ENCODE measurements at places on chromosomes 7 and 10.
A peak's percentile ranks its signal among the peaks of the same experiment; 100 is the strongest.

- DNase-seq, result no peak
Observed at GRCh38 chr7:30027740-30028215, 434 bp upstream of the PLEKHA8 start.

DNA sequence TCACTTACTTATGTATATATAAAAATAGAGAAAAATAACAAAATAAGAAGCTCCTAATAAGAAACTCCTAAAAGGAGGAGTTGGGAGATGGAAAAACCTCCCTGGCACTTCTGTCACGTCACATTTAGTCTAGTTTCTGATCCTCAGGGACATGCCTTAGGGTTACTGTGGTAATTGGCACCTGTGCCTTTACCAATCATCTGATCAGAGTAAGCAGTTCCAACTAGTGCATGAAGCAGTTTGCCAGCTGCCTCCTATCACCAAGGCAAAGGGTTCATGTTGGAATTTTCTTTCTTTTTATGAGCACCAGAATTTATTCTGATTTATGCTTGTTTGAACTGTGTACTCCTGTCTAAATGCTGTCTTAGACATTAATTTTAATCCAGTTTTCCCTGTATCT lies 49.9 kb downstream of the ARL4A start:
- DNase-seq, result no peak

- no peak for DNase-seq
Observed at GRCh38 chr10:45354261-45354660, 19.8 kb upstream of the ALOX5 start.

GRCh38 chr10:92387289-92387940 lies 96.4 kb downstream of the MARCHF5 start:
- no peak for DNase-seq

DNA sequence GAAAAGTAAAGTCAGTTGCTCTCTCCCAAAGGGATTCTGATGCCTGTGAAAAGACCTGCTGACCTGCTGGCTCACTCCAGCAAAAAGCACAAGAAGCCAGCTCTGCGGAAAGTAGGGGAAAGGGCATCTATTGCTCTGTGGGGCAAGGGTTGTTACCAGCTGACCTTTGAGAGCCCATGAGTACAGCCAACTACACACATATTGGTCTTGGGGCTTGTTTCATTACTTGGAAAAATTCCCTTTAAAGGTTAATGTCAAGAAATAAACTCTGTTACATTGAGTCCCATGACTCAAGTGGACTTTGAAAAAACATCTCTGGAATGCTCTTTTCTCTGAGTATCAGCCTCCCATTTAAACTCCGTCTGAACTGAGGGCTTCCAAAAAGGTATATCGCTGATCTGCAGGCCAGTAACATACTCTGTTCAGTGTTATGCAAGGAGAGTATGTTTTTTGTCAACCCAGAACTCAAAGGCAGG lies 53.2 kb downstream of the PANK1 start:
- DNase-seq, result no peak

GRCh38 chr10:24261627-24262026 lies 52.7 kb downstream of the KIAA1217 start:
- DNase-seq, result no peak

- DNase-seq, result no peak
Observed at GRCh38 chr10:79268161-79268601, 79.1 kb upstream of the PPIF start.

DNA sequence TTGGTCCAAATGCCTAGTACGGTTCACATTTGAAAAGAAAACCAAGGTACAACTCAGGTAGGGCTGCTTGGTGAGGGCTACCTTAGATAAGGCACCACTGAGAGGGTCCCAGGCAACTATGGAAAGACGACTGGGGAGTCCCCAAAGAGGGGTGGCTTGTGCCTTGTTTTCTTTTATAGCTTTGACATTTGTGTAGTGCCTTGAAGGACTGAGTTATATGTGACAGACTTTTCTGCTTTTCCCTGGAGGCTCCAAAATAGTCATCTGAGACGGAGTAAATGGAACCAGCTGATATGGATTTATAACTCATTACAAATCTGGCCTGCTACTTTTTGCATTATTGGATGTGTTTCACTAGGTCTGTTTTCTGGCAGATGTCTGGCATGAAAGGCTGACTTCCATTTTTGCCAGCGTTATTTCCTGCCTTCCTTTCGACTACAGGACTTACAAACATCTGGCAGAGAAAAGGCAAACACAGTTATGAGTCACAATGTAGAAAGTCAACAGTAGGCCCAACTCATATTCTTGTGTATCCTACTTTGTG lies 88.2 kb upstream of the IMMP2L start:
- DNase-seq, result no peak

DNA sequence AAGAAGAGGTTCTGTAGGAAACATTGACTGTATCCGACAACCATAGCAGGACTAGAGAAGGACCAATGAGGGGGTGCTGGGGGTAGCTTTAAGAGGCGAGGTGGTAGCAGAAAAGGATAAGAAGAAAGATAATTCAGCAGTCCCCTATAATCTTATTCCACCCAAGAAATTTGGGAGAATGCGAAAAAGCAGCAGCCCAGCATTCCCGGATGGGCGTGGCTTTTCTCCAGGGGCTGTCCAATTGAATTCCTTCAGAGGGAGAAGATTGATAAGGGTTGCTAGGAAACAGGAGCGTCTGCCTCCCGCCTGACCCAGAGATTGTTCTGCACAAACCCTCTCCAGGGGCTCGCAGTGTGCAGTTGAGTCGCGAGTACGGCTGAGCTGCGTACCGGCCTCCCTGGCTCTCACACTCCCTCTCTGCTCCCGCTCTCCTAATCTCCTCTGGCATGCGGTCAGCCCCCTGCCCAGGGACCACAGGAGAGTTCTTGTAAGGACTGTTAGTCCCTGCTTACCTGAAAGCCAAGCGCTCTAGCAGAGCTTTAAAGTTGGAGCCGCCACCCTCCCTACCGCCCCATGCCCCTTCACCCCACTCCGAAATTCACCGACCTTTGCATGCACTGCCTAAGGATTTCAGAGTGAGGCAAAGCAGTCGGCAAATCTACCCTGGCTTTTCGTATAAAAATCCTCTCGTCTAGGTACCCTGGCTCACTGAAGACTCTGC lies at the start of gene GRM3:
GRM3 (plus strand) TSS at position 349 of the 721 bp plus-strand sequence. CDS start 121,237 bp downstream, outside the sequence.
- DNase-seq, result no peak

GRCh38 chr7:139680676-139681462 lies 96.9 kb downstream of the HIPK2 start:
- peak; percentile 88 for DNase-seq

DNA sequence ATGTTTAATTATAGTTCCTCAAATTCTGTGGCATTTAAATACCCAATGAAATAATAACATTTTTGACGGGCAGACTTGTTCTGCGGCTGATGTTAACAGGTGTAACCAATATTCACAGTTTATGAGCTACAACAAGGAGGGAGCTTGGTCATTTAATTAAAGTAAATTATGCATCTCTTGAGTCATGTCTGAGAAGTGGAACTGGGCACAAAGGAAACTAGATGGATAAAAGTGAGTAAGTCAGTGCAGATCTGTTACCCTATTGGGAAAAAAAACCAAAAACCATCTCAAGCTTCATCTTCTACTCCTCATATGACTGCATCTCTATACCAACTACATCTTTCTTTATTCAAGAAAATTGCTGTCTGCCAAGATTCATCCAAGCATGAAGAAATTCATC lies 24.0 kb downstream of the ANKRD22 start:
- no peak for DNase-seq

GRCh38 chr10:97736403-97736901 lies 476 bp upstream of the ZFYVE27 start:
- DNase-seq, result no peak

- DNase-seq, result no peak
Observed at GRCh38 chr10:95445837-95446486, 115.2 kb downstream of the SORBS1 start.

DNA sequence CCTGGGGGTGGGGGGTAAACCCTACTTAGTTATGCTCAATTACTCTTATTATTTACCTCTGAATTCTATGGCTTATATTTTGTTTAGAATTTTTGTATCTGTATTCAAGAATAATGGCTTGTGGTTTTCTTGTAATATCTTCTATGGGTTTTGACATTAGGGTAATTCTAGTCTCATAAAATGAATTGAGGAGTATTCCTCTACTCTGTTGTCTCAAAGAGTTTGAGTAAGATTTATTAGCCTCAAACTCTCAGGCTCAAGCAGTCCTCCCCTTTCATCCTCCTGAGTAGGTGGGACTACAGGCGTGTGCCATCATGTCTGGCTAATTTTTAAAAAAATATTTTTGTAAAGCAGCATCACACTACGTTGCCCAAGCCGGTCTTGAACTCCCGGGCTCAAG lies 19.6 kb upstream of the UCMA start:
- DNase-seq, result no peak

GRCh38 chr7:30222515-30223215 lies 61.7 kb upstream of the ZNRF2 start:
- no peak for DNase-seq

DNA sequence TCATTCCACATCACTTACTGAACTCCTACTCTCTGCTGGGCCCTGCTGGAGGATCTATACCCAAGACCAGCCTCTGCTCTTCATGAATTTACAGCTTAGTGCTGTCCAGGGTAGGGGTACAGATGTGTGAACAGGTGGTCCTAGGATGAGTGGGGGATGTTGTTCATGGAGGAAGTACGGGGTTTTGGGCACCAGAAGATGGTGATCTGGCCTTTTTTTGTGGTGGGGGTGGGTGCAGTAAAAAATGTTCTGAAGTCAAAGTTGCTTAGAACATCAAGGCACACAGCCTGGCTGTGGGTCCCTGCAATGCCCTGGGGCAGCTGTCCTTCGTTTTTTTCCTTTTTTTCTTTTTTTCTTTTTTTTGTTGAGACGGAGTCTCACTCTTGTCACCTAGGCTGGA lies 34.2 kb upstream of the GNA12 start:
- no peak for DNase-seq

DNA sequence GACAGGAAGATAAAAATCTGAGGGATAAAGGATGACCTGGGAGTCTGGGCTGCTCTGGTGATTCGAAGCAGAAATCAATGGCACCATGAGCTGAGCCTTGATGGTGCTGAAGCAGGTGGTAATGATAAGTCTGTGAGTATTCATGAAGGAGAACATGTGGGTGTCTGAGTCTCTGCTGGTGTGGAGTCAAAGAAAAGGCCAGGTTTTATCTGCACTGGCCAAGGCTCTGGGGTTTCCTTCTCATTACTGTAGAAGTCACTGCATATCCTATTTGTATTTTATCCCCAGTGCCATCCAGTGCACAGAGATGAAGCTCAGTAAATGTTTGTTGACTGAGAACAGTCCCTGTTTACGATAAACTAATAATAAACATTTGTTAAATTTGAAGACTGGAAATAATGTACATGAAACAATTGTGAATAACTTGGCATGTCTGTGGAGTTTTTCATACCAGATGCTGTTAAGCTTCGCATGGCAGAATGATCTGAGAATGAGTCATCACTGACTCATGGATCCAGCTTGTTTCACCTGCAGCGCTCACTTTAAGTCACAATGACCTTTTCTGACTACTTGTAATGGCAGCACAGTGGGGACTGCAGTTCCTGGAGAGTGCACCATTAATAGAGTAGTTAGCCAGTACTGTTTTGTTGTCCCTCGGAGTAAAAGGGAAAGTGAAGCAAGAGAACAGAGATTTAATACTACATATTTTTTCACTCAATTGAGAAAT lies 538.5 kb downstream of the HTR7 start:
- DNase-seq, result no peak

GRCh38 chr10:78316451-78316931 lies 282.8 kb downstream of the RPS24 start:
- no peak for DNase-seq

- DNase-seq, result no peak
Observed at GRCh38 chr10:104021246-104021645, 54.3 kb downstream of the SLK start.

DNA sequence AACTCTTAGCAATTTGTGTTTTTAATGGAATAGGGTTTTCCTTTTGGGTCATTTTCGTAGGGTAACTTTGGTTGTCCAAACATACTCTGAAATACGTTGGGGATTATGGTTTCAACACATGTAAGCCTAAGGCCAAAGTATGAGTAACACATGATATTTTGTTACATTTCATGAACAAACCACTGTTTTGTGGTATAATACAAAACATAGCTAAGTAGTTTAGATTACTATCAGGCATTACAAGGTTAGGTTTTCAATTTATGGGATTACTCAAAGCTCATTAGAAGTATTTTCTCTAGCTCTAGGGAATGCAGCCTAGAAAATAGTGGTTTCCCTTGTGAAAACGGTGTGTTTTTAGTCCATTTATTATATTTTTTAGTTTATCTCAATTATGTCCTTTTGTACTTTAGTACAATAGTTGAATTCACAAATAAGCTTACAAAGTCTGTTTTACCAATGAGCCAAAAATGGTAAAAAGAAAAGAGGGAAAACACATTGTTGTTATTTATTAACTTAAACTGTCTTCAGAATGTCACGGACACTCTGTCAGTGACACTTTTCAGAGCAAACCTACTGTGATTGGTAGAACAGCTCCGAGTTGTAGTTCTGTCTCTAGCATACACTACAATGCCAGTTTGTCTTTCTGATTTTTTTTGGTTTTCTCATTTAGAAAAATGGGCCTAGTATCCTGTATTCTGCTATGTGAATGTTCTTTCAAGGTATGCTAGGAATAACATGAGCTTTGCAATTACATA lies 473.7 kb downstream of the SUGCT start:
- DNase-seq, result no peak

DNA sequence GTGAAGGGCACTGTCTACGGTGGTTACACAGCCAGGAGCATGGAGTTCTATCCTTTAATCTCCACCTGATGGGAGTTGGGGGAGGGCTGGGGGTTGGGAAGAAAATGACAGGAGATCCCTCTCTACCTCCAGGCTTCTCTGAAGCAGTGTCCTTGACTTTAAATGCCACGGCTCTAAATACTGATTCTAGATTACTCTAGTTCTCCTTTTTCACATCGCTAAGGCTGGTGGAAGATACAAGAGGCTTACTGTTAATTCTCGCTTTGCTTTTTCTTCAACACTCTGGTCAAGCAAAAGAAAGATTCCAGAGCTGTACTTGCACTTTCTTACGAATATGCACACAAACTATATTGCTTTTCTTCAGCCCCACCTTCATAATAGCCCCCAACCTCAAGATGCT lies 30.5 kb downstream of the ARL3 start:
- no peak for DNase-seq

- DNase-seq, result no peak
Observed at GRCh38 chr7:139004321-139005090, 23.3 kb upstream of the KIAA1549 start.

DNA sequence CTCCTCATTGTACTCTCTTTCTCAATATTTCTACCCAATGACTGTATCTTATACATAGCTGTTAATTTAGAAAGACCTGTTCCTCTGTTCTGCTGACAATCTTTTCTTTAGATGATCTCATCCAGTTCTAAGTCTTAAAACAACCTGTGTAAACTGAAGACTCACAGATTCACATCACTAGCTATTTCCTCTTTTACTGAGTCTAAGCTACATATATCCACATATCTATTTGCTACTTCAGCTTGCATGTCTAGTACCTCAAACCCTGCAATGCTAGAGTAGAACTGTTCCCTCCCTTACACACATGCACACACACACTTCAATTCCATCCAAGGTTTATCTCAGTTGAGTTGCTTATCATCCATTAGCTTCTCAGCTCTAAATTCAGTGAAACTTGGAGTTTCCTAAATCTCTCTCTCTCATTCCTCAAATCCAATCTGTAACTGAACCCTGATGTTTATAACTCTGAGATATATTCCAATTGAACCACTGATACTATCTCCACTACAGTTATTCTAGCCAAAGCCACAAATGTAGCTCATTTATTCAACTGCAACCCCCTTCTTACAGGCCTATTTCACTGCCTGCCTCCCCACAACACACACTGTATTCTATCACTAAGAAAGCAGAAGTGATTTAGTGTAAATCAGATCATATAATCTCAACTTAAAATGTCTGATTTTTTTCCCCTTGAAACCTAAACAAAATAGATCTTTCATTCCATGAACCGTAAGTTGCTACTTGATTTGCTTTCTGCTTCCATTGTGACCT lies 1036.8 kb upstream of the POT1 start:
- DNase-seq, result no peak

GRCh38 chr10:51629934-51630639 lies 69.3 kb downstream of the CSTF2T start:
- DNase-seq, result no peak

Measured in stimulated activated naive CD4-positive, alpha-beta T cell treated with Interleukin-2 at 50 U/mL for 16 hours (primary cell).